ENCODE measurements at places on chromosomes 6 and 20.

GRCh38 chr20:32456869-32457478, 98.8 kb downstream of the ASXL1 start:
- DNase-seq: peak; percentile 48

DNA sequence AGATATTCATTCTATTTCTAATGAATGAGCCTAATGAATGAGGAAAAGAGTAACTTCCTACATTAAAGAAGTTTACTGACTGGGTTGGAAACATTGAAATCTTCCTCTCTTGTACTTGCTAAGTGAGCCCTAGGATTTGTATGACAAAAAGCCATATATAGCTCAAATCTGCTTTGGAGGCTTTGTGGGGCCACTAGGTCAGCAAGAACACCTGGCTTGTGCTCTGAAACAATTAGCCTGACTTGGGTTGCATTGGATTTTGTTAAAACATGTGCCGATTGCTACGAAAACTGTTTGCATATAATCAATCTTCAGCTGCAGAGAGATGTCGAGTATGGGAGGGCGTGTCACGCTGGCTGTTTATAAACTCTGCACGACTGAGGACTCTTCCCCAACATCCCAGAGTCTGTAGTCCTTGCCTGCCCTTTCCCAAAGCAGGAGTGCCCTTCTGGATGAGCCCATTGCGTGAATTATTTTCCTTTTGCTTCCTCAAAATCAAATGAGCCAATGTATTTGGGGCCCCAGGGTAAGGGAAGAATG, 684.8 kb downstream of the DHX35 start:
- no peak for DNase-seq

DNA sequence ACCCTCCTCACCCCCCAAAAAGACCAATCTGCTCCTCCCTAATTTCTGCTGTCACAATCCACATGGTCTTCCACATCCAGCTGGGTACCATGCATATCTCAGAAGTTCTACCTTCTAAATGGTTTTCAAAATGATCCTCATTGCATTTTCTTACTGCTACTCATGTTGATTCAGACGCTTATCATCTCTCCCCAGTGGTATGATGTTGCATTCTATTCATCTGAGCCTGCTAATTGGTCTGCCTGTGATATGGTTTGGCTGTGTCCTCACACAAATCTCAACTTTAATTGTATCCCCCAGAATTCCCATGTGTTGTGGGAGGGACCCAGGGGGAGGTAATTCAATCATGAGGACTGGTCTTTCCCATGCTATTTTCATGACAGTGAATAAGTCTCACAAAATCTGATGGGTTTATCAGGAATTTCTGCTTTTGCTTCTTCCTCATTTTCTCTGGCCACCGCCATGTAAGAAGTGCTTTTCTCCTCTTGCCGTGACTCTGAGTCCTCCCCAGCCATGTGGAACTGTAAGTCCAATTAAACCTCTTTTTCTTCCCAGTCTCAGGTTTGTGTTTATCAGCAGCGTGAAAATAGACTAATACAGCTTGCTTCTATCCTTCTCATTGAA, 41.4 kb upstream of the CLIC5 start:
- peak; percentile 7 for DNase-seq

DNA sequence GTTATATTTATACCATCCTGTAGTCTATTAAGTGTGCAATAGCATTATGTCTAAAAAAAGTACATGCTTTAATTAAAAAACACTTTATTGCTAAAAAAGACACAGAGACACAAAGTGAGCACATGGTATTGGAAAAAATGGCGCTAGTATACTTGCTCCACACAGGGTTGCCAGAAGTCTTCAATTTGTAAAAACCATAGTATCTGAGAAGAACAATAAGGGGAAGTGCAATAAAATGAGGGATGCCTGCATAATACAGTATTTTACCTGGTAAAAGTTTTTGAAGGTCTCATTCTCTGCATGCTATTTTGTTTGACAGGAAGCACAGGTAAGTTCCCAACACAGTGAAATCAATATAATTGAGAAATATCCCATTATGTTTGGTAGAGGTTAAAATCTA, 1.6 kb downstream of the NOX3 start:
- DNase-seq: no peak

GRCh38 chr6:75145976-75146375, 59.9 kb downstream of the COL12A1 start:
- DNase-seq: no peak

DNA sequence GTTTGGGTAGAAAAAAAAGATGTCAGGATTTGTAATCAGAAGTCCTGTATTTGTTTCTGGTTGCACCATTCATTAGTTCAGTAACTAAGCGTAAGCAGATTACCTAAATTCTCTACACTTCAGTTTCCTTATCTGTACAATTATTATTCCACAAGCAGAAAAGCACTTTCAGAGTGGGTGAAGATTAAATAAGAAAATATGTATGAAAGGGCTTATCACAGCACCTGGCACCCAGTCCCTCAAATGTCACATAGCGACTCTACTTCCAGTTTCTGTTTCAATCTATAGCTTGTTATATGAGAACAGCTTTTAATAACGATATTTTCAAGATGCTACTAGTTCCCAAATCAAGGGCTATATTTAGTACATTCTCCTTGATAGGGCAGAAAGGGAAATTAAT, 31.4 kb downstream of the RGS17 start:
- no peak for DNase-seq

DNA sequence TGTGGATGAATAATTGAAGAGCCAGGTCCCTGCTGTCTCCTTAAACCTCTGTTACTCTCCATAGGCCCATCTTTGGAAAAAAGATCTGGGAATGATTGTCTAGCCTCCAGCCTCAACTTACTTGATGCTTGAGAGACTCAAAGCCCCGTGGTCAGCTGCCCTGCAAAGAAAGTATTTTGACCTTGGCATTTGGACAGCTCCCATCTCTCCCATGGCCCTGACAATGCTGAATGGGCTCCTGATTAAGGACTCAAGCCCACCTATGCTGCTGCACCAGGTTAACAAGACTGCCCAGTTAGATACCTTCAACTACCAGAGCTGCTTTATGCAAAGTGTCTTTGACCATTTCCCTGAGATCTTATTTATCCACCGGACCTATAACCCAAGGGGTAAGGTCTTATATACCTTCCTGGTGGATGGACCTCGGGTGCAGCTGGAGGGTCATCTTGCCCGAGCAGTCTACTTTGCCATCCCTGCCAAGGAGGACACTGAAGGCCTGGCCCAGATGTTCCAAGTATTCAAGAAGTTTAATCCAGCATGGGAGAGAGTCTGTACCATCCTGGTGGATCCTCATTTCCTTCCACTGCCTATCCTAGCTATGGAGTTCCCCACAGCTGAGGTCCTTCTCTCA, 1.6 kb downstream of the ZSWIM1 start:
- no peak for DNase-seq

DNA sequence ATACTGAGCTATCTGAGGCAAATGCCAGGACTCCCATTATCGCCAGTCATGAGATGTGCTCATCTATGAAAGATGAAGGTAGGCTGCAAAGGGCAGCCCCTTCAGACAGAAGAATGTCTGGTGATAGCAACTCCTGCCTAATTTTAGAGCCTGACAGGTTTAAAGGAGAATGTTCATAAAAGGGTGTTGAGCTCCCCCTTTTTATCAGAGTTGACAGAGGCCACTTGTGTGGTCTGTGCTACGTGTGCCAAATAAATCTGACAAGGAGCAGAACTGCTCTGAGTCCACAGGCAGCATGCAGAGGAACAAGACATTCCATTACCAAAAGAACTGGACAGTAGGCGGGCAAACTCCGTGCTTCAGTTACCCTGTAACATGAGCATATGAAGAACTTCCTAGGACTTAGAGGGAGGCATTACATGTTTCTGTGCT, 101.8 kb downstream of the PREP start:
- DNase-seq: peak; percentile 52

DNA sequence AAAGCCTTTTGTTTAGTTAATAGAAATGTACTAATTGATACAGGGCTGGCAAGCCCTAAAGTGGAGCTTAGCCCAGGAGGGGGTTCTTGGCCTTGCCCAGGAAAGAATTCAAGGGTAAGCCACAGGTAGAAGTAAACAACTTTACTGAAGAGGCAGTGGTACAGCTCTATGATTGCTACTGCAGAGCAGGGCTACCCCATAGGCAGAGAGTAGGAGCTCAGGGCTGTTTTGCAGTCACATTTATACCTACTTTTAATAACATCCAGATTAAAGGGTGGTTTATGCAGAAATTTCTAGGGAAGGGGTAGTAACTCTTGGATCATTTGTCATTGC, 680.4 kb upstream of the GJE1 start:
- DNase-seq: no peak

DNA sequence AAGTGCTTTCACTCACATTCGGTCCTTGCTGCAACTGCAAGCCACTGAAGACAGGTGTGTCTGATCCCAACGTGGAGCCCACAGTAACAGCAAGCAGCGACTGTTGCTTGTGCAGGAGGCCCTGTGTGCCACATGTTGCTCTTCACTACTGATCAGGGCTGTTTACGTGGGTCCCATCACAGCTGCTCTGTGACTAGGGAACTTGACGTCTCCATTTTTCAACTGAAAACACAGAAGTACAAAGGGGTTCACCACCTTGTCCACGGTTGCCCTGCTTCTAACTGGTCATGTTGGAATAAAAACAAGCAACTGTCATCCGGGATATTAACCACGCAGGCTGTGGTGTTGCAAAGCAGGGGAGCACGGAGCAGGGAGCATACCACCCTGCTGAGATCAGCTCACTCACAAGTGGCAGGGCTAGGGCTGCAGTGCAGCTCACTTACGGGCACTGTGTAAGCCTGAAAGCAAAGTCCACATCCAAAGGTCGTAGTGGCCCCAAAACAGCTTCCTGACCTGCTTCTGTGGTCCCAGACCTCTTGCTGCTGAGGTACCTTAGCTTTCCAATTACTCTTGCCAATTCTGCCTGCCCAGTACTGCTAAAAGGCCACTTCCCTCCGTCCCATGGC, 105.8 kb upstream of the DUSP22 start:
- DNase-seq: peak; percentile 9

DNA sequence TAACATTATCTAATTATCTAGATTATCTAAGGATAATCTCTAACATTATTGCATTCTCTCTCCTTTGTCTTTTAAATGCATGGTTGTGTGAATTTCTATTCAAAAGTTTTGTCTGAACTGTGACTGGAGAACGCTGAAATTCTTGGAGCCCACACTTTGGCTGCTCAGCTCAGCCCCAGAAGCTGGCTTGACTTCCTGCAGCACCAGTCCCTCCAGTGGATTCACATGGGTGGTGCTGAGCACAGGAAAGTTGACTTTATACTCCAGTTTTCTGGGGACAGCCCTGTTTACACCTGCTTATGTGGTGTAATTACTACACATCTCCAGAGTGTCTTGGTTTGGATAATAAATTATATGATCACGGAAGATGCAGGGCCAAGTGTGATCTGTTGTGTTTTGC, 255.1 kb upstream of the NOX3 start:
- DNase-seq: no peak

- peak; percentile 62 for DNase-seq
These were observed 83.2 kb upstream of the TAB2 start for GRCh38 chr6:149234051-149234962.

DNA sequence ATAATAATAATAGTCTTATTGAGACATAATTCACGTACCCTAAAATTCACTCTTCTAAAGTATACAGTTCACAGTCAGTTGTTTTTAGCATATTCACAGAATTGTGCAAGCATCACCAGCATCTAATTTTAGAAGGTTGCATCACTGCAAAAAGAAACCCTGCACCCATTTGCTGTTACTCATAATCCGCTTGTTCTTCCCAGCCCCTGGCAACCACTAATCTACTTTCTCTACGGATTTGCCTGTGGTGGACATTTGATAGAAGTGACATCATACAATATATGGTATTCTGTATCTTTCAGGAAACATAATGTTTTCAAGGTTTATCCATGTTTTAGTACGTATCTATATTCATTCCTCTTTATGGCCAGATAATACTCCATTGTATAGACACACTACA, 41.5 kb upstream of the FAM184A start:
- DNase-seq: peak; percentile 81

GRCh38 chr6:169828176-169828575, 76.8 kb downstream of the ERMARD start:
- no peak for DNase-seq

DNA sequence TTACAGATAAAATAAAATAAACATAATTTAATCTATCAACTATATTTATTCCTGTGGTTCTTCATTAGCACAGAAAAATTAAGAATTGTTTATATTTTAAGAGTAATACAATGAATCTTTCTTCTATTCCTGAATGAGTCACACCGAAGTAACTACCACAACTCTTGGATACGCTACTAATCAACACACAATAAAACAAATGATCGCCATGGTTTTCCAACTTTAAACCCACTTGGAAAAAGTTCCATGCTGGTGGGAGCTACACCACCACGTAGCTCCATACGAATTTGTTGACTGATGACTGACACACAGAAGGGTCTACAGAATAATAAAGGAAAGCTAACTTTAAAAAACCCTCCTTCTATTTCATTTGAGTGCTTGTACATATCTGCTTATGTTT, 135.8 kb upstream of the NEDD9 start:
- peak; percentile 32 for DNase-seq

- no peak for DNase-seq
These were observed 3.8 kb downstream of the TRIM15 start for GRCh38 chr6:30167101-30167500.

DNA sequence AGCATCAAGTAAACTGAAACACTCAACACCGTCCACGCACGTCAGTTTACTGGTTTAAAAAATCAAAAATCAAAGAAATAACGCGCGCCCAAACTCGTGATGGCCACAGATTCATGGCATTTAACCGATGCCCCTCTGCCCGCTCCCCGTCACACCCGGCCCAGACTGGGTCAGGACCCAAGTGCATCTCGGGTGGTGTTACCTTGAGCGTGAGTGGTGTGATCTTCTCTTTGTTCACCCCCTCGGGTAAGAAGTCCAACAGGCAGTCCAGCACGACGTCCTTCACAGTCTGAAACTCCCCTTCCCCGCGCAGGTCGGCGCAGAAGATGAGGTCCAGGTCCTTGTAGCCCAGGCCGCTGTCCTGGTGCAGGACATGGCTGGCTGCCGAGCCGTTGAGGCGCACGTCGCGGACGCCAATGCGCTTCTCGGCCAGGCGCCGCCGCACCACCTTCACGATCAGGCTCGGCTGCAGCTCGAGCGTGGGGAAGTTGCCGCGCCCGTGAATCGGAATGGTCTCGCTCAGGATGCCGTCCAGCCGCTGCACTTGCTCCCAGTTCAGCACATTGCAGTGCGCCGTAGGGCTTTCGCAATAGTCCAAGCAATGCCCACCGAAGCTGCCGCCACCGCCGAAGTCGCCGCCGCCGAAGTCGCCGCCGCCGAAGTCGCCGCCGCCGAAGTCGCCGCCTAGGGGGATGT, 945 bp downstream of the TENT5A start:
- peak; percentile 50 for DNase-seq

DNA sequence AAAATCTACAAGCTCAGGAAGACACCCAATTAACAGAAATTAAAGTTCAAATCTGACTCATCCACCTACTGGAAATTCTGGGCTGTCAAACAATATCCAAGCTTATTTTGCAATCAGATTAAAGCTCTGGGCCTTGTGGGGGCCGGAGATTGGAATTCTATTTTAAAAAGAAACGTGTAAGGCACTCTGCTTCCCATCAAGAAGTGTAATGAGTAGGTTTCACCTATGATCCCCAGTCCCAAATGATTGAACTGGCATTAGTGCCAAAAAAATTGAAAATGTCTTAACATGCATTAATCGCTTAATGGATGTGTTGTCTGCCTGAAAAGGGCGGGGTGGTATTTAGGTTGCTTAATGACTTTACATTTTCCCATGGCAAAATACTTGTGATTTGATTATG, 542.4 kb upstream of the BTBD3 start:
- no peak for DNase-seq
